ENCODE measurements at places on chromosomes 2 and 18.

DNA sequence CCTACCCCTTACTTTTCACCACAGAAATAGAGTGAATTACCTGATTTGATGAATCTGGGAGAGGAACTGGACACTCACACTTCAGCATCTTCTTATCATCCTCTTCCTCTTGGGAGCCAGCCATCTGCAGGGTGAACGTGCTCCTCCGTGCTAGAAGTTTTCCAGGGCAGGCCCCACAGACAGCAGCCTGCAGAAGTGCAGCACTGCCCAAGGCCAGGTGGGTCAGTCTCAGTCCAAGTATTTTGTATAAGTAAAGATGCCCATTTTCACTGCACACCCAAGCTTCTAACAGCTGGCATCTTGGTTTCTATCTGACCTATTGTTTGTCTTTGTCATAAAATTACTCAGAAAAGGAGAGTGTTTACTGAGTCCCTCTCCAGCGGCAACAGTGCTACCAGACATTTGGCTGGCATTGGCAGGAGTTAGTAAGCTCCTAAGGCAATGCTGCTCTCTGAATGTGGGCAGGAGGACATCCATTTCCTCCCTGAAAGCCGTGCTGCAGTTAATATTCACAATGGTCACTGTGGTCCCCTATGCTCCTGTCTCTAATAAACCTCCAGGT is 222.6 kb upstream of the CTAGE1 start:
- no peak for DNase-seq

- no peak for DNase-seq
Observed at GRCh38 chr2:239199041-239199768, 201.6 kb downstream of the HDAC4 start.

DNA sequence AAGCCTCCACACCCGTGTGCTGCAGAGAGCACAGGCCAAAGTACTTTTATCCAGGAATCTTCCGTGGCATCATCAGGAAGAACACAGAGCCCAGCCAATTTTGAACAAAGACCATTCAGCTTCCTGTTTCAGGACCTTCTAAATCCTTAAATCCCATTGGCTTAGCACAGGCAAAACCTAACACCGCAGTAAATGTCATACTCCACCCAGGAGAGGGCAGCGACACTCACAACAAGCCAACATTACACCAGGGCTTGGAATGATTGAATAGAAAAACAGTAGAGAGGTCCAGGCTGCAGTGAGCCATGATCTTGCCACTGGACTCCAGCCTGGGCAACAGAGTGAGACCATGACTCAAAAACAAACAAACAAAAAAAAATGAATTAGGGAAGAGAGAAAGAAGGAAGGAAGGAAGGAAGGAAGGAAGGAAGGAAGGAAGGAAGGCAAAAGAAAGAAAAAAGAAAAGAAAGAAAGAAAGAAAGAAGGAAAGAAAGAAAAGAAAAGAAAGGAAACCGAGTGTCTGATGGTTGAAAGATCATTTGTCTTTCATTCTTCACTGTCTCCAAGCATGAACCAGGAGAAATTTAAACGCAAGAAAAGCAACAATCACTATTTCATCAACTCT is 144.6 kb upstream of the SATB2 start:
- DNase-seq, result no peak

- no peak for DNase-seq
Observed at GRCh38 chr2:150147889-150148683, 339.4 kb downstream of the RND3 start.

- DNase-seq, result no peak
Observed at GRCh38 chr2:101119431-101119830, 31.8 kb downstream of the TBC1D8 start.

- no peak for DNase-seq
Observed at GRCh38 chr2:69022548-69022947, 9.6 kb downstream of the ANTXR1 start.

GRCh38 chr18:27860701-27861107 is 316.2 kb downstream of the CDH2 start:
- DNase-seq, result no peak

DNA sequence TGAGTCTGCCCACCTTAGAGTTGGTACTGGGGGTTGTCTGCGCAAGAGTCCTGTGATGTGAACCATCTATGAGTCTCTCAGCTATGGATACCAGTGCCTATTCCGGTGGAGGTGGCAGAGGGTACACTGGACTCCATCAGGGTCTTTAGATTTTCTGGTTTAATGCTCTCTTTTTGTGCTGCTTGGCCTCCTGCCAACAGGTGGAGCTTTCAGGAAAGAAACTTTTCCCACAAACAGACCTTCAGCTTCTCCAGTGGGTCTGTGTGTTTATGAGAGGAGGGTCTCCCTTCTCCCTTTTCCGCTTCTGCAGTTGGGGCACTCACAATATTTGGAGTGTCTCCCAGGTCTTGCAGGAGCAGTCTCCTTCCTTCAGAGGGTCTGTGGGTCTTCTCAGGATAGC is 1721.9 kb upstream of the SLC39A10 start:
- no peak for DNase-seq

- DNase-seq, result no peak
Observed at GRCh38 chr18:69980982-69981804, 33.5 kb upstream of the CD226 start.

GRCh38 chr2:19607931-19608771 is 249.7 kb upstream of the OSR1 start:
- DNase-seq, result peak; percentile 61

DNA sequence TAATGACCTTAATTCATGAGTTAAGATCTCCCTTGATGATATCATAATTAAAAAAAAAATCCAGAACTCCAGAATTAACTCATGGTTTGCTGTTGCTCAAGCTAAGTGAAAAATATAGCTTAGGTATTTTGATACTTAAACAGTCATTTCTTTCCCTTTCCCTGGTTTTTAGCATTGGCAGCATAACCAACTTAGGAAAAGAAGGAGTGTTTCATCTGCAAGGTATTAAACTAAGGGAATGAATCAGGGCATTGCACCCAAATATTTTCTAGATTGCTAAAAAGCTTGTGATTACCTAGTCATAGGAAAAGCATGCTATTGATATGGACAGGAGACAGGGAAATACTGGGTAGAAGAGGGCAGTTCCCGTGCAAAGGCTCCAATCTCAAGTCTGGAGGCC is 207.2 kb downstream of the LRP1B start:
- peak; percentile 47 for DNase-seq

- peak; percentile 75 for DNase-seq
Observed at GRCh38 chr2:241545106-241545505, 13.4 kb upstream of the BOK start.

- DNase-seq, result no peak
Observed at GRCh38 chr18:50472941-50473340, 86.9 kb upstream of the MAPK4 start.

GRCh38 chr2:148582679-148583511 is 61.7 kb upstream of the EPC2 start:
- peak; percentile 10 for DNase-seq

DNA sequence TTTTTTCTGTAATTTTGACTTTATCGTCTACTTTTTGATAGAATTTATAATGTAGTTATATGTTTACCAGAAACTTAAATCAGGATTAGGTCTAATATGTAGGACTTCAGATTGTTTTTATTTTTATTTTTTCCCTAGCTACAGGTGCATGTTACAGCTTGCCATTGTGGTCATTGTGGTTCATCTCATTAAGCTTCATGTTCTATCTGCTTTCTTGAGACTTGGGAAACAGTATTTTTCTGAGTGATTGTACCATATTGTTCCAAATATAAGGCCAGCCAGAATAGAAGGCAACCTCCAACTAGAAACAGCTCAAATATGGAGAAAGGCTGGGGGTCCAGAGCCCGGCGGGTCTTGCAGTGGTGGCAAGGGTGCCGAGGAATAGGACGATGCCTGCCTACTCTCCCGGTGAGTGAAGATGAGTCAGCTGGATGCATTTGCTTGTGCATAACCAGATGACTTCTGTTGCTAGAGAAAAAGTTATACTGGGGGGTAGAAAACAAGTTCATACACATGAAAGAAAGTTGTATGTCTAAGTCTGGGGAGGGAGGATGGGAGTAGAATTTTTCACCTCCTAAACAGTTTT is 188.4 kb downstream of the CCDC85A start:
- no peak for DNase-seq

GRCh38 chr2:62112179-62112578 is 83.7 kb upstream of the B3GNT2 start:
- no peak for DNase-seq

GRCh38 chr2:26668856-26669750 is 23.4 kb upstream of the KCNK3 start:
- no peak for DNase-seq

GRCh38 chr2:197908156-197908555 is 103.8 kb downstream of the PLCL1 start:
- DNase-seq, result no peak

DNA sequence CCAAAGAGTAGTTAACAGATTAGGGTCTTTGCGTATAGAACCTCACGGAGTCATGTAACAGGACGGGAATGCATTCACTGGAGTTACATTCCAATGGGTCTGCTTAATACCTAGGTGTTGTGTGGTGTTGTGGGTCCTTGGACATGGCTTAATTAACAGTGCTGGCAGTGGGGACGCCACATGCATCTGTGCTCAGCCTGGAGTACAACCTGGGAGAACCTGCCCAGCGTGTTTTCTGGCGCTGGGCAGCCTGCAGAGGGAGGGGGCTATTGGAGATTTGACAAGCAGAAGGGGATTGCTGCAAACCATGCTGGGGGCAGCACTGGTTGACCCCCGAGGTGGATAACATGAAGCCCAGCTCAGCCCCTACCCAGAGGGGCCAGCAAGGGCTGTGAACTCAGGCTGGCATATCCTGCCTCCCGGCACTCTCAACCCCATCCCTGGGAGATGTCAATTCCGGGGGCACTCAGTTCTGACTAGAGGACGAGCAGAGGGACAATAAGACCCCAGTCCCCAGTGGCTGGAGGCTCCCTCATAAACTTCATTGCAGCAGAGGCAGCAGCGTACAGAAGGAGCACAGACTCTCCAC is 29.3 kb upstream of the COPS8 start:
- no peak for DNase-seq

DNA sequence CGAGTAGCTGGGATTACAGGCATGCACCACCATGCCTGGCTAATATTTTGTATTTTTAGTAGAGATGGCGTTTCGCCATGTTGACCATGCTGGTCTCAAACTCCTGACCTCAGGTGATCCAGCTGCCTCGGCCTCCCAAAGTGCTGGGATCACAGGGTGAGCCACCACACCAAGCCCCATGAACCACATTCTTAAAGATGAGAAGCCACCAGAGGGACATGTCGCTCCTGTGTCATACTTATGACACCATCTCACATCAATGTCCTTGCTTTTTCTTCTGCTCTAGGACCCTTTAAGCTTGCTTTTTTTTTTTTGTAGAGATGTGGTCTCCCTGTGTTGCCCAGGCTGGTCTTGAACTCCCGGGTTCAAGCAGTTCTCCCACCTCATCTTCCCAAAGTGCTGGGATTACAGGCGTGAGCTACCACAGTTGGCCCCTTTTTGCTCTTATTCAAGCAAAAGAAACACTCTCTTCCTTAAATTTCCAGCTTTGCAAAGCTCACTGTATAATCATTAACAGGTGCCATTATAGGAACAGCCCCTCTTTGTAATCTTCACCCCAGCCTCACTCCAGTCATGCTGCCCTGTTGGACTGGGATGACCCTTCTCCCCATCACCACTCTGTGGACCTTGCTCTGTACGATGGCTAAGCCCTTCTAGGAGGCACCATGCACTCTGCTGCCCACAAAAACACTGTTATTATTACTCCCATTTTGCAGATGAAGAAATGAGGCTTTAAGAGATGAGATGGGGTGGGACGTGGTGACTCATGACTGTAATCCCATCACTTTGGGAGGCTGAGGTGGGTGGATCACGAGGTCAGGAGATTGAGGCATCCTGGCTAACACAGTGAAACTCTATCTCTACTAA is 10.8 kb upstream of the KCNG3 start:
- DNase-seq, result no peak

DNA sequence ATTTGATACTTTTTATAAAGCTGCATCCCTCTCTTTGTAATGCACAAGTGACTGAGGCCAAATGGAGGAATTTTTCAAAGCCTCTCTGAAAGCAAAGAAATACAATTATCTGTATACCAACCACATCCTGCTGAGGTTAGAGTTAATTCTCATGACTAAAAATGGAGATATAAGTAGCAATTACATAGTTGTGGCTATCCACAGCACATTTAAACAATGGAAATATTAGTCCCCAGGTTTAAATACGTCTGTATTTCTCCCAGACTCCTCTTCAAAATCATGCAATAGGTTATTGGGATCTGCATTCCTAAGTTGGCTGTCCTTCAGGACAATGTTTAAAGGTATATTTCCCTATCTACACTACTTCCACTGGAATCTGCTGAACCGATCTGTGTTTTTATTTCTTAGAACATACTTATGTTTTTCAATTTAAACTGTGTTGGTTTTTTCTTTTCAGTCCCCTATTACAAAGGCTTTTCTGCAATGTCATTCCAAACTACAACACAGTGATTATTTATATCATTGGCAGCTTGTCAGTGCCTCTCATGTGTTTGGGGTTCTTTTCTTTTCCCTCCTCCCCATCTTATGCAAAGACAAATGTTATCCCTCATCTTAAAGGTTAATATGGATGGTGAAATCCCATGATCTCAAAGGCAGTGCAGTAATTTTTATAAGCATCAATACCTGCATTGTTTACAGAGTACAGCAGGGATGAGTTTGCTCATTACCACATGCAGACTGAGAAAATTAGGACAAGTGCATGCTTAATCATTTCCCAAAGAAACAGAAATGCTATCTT is 134.8 kb upstream of the FSHR start:
- peak; percentile 17 for DNase-seq

DNA sequence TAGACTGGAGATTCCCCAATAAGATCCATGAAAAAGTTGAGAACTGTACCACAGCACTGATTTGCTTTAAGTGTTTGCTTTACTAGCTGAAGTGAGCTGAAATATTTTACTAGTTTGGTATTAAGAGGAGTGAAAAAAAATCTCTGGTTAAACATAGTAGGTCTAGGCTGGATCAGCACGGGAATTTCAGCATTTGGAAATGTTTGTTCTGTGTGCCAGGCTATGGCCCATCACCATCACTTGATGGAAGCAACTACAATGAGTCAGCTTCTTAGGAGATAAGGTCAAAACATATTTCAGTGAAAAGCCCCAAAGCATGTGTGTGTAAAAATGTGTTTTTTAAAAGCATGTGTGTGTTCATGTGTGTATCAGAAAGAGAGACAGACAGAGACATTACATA is 131.4 kb upstream of the DNMT3A start:
- no peak for DNase-seq

DNA sequence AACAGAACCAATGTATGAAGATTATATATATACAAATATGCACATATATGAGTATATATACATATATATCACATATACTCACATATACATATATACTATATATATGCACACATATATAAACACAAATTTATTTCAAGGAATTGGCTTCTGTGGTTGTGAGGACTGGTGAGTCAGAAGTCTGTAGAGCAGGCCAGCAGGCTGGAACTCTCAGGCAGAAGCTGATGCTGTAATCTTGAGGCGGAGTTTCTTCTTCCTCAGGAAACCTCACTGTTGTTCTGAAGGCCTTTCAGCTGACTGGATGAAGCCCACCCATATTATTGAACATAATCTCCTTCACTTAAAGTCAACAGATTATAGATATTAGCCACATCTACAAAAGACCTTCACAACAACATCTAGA is 143.9 kb upstream of the CREB1 start:
- DNase-seq, result no peak

- DNase-seq, result no peak
Observed at GRCh38 chr2:73110168-73111072, 2.3 kb downstream of the RAB11FIP5 start.

GRCh38 chr2:71417300-71418202 is 35.8 kb upstream of the DYSF start:
- DNase-seq, result no peak
